ENCODE measurements at places on chromosomes 6 and 20.

DNA sequence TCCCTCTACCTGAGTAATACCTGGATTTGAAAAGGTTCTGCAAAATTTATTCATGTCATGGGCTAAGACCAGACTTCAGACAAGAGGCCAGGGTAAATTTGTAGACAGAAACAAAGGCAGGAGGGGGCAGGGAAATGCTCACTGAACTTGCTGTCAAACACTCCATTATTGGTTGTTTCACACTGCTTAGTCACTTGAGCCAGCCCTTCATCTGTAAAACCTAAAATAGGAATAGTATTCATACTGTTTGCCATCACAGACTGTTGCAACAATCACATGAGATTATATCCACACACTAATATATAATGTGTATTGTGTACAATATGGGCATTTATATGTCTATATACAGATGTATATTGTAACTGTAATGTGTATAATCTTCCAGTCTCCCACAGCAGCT, 6.5 kb upstream of the TINAG start:
- DNase-seq = no peak

- no peak for DNase-seq
These were observed 11.5 kb upstream of the PI3 start for GRCh38 chr20:45163083-45163803.

DNA sequence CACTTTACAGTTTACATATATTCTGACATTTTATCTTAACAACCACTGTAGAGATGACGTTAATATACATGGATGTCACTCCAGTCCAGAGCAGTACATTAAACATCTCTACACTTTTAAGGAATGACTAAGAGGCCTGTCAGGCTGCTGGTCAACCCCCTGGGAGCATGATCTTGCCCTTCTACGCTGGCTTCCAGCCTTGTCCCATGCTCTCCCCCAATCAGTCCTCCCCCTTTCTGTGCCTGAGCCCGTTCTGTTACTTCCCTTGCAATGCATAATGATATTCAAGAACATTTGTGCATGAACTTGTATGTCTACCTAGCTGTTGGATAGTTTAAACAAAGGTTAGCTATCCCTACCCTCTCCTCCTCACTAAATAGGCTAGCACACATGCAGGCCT, 40.5 kb upstream of the PLCB4 start:
- DNase-seq = no peak

- no peak for DNase-seq
These were observed 4.5 kb upstream of the EBF4 start for GRCh38 chr20:2688041-2688591.

- DNase-seq = no peak
These were observed 466.2 kb downstream of the CDH26 start for GRCh38 chr20:60424267-60424902.

DNA sequence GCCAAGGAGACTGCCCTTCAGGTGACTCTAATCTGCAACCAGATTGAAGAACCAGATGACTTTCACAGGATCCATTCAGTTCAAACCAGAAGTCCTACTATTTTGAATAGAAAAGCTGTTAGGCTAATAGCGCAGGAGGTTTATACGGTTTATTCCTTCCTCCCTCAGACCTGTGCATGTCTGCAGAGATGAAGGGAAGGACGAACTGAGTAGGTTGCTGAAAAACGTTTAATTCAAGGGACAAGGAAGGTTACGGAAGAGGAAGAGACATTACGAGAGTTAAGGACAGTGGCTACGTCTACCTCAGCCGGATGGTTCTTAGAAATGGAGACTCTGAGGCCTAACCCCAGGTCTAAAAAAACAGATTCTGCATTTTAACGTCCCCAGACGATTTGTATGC, 978 bp downstream of the AURKA start:
- no peak for DNase-seq

- DNase-seq = peak; percentile 25
These were observed 35.1 kb upstream of the ANKEF1 start for GRCh38 chr20:9999645-10000044.
